ENCODE measurements at places on chromosomes 12 and 14.

DNA sequence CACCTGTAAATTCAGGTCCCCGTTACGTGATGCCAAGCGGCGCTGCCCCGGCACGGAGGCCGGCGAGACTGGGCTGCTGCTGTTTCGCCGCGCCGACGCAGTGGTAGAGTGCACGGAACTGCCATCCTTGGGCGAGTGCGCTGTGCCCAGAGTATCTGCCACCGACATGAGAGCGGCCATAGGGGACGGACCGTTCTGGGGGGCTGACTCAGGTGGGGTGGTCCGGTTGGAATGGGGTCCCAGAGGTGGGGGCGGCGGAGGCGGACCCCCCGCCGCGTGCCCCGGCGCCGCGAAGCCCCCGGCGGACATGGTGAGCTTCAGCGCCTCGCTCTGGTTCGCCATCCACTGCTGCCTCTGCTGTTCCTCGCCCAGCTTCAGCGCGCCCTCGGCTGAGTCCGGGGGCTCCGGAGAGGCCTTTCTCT lies 2.8 kb downstream of the IRF2BPL start:
- no peak for DNase-seq

DNA sequence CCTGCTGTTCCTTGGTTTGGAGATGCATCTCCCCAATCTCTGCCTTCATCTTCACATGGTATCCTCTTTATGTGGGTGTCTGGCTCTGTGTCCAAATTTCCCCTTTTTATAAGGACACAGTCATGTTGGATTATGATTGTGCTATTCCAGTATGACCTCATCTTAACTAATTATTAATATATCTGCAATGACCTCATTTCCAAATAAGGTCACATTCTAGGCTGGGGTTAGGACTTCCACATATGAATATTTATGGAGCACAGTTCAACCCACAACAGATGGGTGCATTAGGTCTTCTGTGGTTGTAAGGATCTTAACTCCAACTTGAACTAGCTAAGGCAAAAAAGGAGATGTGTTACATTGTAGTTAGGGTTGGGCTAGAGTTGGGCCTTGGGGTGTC lies 69.4 kb downstream of the ADCK1 start:
- no peak for DNase-seq

DNA sequence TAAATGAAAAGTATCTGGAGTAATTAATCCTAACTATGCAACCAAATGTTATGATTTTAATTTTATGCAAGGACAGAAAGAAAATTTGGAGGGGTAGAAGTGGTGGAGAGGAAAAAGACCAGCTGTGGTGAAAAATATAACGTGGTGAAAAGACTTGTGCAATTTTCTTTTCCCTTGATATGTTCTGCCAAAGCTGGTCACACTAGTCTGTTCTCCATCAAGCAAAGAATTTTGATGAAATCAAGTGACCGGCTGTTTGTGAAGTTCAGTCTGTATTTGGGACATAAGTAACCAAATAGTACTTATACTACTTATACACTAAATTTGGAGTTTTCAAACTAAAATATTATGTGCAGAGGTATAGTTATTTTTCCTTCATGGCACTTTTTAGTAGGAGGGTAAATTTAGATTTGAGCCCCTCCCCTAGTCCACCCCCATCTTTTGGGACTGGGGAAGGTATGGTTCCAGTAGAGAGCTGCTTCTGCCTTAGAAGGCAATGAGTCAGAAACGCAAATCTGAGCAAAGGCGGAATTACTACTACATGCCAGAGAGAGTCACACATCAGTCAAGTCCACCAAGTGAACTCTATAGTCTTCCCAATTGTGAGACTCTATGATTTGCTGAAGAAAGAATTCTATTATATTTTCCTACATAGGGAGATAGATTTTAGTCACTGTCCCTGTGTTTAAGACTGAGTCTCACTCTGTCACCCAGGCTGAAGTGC lies 229.7 kb downstream of the SLC25A21 start:
- no peak for DNase-seq

DNA sequence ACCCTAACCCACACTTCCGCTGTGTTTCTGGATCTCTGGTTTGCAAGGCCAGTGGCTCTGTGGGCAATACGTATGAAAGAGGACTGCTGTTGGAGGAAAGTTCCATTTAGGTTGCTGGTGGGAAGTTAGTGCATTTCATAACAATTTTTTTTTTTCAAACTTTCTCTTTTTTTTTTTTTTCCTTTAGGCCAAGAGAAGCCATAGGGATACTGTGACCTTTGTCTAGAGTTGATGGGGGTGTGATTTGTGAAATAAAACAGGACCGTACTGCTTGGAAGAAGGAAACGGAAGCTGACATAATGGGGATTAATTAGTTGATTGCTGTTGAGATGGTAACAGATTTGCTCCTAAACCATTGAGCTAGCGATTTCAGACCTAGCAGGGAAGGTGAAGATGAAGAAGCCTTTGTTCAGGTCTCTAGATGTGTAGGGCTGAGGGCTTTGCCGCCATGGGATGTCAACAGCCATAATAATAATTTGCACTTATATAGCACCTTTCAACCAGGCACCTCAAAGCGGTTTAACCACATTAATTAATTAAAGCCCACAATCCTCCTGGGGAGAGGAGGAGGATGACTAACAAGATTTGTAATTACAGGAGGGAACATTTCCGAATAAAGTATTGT lies 315.3 kb downstream of the ZFP36L1 start:
- no peak for DNase-seq

- no peak for DNase-seq
Observed at GRCh38 chr14:22896356-22896755, 13.3 kb downstream of the REM2 start.

DNA sequence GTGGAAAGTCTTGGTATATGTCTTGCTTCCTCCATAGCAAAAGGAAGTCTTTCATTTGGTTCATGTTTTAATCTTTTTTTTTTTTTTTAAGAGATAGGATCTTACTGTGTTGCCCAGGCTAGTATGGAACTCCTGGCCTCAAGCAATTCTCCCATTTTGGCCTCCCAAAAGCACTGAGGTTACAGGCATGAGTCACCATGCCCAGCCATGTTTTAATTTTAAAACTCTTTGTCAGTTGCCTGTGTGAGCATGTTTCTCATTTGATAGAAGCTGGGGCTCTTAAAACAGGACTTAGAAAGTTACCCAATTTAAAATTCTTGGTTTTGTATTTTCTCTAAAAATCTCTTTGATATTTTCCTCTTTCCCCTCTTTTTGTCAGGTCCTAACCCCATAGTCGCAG lies 45.0 kb upstream of the REP15 start:
- DNase-seq = no peak

DNA sequence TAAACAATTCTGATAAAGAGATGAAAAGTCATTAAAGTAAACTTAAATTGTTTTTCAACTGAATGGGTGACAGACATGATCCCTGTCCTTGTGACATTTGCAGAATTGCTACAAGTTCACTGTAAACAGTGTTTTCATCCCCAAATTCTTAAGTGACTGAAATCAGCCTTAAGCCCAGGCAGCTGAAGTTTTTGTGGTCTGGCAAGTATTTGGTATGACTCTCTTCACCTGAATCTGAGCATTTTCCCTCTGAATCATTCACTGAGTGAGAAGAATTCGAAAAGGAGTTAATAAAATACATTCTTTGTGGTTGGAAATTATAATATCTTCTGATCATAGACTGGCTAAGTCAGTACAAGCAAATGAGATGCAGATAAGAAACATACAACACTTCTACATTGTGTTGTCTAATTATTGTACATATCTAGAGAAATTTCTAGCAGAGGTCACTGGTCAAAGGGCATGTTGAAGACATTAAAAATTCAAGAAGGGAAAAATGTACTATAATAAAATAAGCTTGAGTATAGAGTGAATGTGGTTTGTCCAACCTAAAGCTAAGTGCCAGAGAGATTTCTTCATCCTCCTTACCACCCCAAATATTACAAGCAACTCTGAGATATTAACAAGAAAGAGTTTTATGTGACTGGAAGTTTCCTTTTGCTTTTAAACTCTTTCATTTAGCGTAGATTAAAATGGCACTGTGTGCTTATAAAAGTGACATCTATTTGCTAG lies 177.8 kb upstream of the DIO2 start:
- no peak for DNase-seq

- peak; percentile 10 for DNase-seq
Observed at GRCh38 chr12:94689646-94690036, 39.3 kb upstream of the TMCC3 start.

GRCh38 chr12:64909124-64909523 lies 84.7 kb downstream of the TBC1D30 start:
- no peak for DNase-seq

DNA sequence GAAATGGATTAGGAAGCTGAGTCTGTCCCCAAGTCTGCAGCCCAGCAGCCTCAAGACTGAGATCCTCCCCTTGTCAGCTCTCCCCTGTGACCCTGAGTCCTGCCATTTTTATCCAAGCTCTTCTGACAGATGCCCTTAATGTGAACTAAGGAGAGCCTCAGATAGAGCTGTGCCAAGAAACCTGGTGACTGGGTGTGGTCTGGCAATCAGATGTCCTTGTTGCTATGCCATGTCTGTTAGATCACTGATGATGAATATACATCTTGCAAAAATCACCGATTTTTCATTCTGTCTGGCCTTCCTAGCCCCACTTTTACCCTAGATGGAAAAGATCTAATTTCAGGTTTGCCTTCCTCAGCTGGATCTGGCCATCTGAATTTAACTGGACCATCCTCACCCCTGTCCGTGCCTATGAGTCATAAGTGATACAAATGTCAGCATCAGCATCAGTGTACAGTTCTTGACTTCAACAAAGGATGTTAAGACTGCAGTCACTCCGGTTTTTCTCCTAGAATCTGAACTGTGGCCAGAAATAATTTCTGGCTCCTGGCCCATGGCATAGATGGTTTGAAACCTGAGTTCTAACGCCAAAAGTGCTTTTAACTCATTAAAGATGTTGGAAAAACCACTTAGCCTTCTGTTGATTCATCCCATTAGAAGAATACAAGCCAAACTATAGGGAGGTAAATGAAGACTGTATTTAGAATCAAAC lies 61.2 kb upstream of the GRIP1 start:
- DNase-seq = no peak

- DNase-seq = no peak
Observed at GRCh38 chr12:64893961-64894360, 69.5 kb downstream of the TBC1D30 start.

DNA sequence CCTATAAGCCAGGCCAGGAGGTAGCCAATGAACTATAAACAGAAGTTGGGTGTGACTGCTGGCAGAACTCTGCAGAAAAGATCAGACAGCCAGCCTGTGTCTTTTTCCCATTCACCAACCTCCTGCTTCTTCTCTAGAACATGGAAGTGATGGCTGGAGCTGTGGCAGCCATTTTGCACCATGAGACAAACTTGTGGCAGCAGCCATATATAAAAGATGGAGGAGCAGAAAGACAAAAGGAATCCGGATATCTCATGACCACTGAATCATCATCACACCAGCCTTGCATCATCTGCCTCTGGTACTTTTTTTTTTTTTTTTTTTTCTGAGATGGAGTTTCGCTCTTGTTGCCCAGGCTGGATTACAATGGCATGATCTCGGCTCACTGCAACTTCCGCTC lies 8.7 kb downstream of the BEGAIN start:
- no peak for DNase-seq

GRCh38 chr14:103108749-103109207 lies 14.3 kb downstream of the EXOC3L4 start:
- no peak for DNase-seq

DNA sequence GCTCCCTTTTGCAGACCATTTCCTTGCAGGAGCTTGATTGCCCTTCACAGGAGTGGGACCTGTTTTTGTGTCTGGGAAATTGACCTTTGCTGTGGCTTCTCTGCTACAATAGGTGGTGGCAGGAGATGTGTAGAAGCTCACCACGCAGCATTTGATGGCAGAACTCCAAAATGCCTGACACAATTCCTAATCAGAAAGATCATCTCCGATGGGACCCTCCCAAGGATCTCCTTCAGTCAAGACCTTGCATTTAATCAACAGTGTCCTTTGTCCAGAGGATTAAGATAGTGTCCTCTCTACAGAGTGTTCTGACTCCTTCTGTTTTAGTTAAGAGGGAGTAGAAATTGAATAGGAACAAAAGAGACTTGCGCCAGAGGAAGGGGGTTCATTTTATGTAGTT lies 83.6 kb upstream of the DDHD1 start:
- no peak for DNase-seq

- DNase-seq = no peak
Observed at GRCh38 chr14:60064491-60065072, 27.1 kb upstream of the PCNX4 start.

DNA sequence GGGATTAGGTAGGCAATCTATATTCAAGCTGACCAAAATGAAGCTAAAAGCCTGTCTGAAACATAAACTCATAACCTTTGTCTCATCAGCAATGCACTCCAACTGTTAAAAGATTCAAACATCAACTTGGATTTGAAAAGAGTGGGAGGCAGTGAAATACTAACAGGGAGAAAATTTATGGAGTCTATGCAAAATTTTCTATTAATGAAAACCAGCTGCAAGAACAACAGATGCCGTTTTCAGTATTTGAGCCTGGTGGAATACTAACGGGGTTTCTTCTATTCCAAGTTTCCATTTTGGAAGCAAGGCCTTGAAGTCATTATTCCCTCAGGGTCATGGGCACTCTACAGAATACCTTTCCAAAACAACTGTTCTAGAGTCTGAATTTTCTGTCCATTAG lies 88.3 kb downstream of the LRP6 start:
- no peak for DNase-seq

Data from endothelial cell (in vitro differentiated cells).